ENCODE measurements at places on chromosomes 16 and 17.

- no peak for DNase-seq
Measured at GRCh38 chr16:80384862-80385261, 155.9 kb upstream of the DYNLRB2 start.

- DNase-seq: no peak
Measured at GRCh38 chr16:83887564-83887963, 11.4 kb upstream of the MLYCD start.

GRCh38 chr16:23504076-23504452 is 6.2 kb downstream of the GGA2 start:
- no peak for DNase-seq

DNA sequence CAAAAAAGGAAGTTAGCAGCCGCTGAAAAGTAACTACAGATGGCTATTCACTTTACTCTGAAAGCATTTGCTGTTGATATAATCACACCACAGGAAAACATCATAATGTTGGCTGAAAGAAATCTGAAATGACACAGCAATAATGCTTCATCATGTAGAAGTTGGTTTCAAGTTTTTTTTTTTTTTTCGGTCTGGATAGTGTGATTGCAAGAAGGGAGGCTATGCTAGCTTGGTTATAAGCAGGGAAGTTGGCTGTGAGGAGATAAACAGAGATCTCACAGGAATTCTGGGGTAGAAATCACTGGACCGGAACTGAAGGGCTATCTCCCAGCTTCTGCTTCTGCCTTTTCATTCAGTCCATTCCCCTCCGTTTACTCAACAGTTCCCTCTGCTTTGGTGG is 57.9 kb downstream of the MYO1D start:
- DNase-seq: no peak

DNA sequence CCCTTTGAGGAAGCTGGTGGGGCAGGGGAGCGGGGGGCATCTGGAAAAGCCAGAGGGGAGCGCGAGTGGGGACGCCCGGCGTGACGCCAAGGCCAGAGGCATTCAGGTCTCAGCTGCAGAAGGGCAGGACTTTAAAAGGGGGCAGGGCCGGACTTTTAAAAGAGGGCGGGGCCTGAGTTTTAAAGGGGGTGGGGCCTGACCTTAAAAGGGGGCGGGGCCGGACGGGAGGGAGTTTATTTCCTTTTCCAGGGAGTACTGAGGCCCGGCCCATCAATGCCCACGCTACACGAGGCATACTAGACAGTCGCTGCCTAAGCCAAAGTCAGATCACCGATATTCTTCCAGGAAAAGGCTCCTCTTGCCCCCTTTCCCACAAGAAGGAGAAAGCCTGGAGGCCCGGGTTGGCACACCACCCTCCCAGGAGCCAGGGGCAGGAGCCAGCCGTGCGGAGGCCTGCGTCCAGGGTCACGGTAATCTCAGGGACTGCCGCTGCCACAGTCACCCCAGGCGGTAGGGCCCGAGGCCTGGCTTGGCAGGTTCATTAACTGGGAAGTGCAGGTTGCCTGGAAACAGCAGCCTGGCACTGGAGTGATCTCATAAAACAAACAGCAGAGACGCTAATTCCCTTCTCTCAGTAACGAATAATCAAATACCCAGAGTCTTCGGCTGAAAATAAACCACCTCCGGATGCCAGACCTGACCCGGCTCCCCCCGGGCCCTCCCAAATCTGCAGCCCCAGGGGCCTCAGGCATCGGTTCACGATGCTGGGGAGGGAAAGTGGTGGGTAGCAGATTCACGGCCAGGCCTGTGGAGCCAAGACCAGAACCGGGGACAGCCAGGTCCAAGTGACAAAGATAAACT is 90.7 kb downstream of the TIMM22 start:
- DNase-seq: peak; percentile 20

DNA sequence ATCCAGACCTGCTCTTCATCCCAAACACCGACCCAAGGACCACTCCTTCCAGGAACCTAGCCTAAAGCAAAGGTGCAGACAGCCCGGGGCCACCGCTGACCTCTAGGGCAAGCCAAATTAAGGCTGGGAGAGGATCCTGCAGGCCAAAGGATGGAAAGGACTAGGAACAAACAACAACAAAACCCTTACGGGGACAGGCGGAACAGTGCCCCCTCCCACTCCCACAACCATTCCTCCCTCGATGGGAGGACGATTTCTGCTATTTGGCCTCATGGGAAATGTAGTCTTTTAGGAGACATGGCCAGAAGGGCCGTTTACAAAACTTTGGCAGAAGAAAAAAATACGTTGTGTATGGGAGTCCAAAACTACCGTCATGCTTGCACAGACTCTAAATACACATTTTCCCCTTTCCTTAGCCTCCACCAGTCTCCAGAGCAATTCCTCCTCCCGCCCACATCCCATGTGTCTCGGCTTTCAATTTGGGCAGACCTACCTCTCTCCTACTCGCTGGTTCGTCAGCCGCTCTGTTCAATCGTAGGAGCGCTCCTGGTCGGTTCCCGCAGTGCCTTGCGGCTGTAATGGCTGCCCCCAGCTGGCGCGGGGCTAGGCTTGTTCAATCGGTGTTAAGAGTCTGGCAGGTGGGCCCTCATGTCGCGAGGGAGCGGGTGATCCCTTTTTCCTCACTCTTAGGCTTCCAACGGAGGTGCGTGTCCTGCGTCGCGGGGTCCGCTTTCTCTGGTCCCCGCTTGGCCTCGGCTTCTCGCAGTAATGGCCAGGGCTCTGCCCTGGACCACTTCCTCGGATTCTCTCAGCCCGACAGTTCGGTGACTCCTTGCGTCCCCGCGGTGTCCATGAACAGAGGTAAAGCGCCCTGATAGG is at the start of gene ERAL1:
Gene ERAL1, plus strand, starts transcription at position 560 of the 879 bp plus-strand sequence. Its CDS starts 19 bp downstream, at position 579.
- DNase-seq: peak; percentile 90

DNA sequence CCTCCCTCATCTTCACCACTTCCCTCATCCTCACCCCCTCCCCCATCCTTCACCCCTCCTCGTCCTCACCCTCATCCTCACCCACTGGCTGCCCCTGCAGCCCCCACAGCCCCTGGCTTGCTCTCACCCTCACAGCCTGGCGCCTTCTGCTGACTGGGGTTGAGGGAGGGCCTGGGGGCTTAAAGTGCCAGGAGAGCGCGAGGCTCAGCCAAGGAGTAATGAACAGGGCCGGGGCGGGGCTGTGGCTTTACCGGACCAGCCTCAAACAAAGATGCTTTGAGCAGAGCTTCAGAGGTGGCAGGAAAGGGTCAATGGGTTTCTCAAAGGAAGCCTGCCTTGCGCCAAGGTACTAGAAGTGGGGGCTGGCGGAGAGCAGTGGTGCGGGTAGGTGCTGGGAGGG is at the start of gene PRSS33:
Gene PRSS33, minus strand, starts transcription at position 155 of the 400 bp plus-strand sequence. CDS start 1,013 bp downstream, outside the sequence.
- peak; percentile 49 for DNase-seq

GRCh38 chr16:30894540-30895368 is 877 bp upstream of the BCL7C start:
- DNase-seq: no peak

- DNase-seq: no peak
Measured at GRCh38 chr17:82596837-82597672, 51.2 kb downstream of the WDR45B start.

- DNase-seq: no peak
Measured at GRCh38 chr17:37752482-37752881, 7.6 kb upstream of the HNF1B start.

DNA sequence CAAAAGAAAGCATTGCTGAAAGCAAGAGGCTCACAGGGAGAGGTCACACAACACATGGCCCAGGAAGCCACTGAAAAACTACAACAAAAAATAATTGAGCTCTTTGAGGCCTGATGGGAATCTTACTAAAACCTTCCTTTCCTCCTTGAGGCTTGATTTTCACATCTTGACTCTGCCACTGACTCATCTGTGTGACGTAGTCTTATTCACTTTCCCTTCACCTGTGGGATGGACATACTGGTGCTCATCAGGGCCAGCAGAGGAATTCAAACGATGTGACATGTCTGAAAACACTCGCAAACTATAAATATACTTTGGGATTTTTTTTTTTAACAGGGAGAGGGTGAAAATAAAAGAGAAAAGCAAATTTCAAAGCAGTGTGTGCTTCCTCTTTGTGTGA is 78.3 kb upstream of the ASIC2 start:
- no peak for DNase-seq

DNA sequence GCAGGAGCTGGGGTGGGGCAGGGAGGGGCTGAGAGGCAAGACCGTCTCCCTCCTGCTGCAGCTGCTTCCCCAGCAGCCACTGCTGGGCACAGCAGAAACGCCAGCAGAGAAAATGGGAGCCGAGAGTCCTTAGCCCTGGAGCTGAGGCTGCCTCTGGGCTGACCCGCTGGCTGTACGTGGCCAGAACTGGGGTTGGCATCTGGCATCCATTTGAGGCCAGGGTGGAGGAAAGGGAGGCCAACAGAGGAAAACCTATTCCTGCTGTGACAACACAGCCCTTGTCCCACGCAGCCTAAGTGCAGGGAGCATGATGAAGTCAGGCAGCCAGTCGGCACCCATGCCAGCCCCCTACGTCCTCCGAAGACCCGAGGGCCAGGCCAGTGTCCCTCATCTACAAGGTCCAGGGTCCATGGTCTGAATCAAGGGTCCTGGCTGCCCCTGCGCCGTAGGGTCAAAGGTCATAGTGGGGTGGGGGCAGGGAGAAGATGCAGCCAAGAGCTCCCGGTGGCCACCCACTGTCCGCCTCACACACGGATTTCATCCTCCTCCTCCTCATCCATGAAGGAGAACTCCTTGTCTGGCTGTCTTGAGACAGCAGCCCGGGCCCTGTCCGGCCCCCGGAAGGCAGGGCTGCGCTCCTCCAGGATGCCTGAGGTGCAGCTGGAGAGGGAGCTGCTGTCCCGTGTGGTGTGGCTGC is 23.4 kb upstream of the CPSF4L start:
- no peak for DNase-seq

DNA sequence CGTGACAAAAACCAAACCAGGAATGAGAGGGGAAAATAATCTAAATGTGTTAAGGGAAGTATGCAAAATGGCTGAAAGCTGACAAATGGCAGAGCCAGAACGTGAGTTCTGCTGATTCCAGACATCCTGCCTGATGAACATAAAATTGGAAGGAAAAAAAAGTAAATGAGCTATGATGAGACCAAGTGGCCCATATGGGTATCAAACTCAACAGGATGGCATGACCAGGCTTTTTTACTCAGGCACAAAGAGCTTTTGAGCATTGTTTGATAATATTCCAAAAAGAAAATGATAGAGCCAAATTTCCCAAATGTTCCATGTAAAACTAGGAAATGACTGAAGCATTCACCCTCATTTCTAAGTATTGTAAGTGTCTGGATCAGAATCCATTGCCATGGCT is 449.2 kb downstream of the CDH13 start:
- DNase-seq: no peak

DNA sequence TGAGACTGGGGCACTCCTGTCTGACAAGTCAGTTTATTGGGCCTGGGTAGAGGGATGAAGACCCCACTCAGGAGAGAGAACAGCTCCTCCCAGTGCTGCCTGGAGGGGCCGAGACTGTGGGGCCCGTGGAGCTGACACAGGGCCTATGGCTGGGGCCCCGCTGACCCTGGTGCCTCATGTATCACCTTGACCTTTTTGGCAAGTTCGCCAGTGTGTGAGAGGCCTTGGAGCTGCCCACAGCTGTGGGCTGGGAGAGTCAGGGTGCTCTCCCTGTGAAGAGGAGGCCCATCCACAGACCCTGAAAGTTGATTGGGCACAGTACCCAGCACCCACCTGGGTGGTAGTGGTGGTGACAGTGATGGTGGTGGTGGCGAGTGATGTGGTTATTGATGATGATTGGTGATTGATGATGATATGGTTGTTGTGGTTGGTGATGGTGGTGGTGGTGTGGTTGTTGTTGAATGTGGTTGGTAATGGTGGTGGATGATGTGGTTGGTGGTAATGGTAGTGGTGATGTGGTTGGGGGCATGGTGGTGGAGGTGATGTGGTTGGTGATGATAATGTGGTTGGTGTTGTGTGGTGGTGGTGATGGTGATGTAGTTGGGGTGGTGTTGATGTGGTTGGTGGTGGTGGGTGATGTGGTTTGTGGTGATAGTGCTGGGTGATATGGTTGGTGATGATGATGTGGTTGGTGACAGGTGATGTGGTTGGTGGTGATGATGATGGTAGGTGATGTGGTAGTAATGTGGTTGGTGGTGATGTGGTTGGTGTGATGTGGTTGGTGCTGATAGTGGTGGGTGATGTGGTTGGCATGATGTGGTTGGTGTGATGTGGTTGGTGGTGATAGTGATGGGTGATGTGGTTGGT is 29.1 kb downstream of the BAHCC1 start:
- DNase-seq: no peak

- no peak for DNase-seq
Measured at GRCh38 chr16:70432356-70432722, 6.6 kb downstream of the ST3GAL2 start.

DNA sequence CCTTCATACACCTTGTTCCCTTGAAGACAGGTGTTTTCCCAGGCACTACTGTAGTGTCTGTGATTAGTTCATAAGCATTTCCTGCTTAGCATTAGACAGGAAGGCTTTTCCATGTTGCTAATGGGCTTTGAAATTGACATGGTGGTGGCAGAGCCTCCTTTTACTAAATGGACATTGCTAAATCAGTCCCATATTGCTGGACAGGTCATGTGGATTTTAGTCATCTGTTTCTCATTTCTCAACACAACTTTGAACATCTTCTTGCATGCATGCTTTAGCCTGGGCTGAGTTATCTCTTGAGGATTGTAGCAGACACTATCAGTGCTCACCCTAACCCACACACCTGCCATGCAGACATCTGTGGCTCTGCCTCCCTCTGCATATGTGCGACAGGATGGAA is 13.7 kb upstream of the BCO1 start:
- DNase-seq: no peak

GRCh38 chr16:48611329-48612137 is 1.6 kb upstream of the N4BP1 start:
- no peak for DNase-seq

GRCh38 chr17:17819561-17819995 is 17.2 kb downstream of the SREBF1 start:
- peak; percentile 74 for DNase-seq

- peak; percentile 82 for DNase-seq
Measured at GRCh38 chr17:1039511-1040215, 42.7 kb downstream of the TIMM22 start.

GRCh38 chr16:11233727-11234376 is 22.2 kb downstream of the SOCS1 start:
- no peak for DNase-seq

DNA sequence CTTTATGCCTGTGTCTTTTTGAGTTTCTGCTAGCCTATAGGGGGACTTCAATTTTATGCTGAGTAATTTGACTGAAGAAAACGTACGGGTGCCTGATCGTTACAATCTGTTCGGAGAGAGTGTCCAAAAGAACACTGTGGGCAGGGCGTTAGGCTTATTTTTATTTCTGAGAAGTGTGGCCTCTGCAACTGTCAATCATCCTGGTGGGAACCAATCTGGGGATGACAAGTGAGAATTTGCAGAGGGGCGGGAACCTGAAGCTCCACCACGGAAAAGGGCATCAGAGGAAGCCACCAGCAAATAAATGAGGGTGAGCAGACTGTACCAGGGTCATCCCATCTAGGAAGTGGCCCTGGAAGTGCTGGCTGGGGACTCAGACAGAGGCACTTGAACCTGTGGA is 12.0 kb upstream of the CDYL2 start:
- DNase-seq: no peak

DNA sequence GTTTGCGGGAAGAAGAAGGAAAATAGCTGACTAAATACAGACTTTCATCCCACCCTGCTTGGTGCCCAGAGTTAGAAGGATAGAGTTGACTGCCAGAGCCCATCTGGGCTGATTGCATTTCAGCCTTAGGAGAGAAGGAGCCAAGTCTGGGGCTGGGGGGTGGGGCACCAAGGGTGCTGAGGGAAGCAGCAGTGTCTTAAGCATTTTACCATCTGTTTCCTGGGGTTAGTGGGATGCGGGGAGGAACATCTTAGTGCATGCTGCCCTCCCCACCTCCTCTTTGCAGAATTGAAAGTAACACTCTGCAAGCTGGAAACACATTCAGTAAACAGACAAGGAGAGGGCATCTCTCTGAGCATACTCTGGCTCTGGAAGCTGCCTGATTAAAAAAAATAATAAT is 1.5 kb upstream of the ARL5C start:
- DNase-seq: no peak
